ENCODE measurements at places on chromosomes 3 and 15.

DNA sequence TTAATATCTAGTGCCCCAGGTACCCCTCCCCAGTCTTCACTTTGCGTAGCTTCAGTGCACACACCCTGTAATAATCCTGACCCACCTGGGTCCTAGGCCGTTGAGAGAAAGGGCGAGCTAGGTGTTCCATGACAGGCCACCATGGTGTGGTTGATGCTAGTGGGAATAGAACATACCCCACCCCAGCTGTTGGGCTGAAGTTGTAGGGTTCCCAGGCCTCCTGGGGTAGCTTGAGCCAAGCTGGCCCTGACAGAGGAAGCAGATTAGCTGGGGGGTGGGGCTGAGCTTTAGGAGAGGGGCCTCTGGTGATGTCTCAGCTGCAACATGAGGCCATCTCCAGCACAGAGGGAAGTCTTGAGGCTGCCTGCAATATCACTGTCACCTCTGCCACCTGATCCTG is 40.5 kb downstream of the RAB11A start:
- DNase-seq = no peak

GRCh38 chr3:45599424-45599886 is 4.9 kb downstream of the LIMD1 start:
- DNase-seq = no peak

DNA sequence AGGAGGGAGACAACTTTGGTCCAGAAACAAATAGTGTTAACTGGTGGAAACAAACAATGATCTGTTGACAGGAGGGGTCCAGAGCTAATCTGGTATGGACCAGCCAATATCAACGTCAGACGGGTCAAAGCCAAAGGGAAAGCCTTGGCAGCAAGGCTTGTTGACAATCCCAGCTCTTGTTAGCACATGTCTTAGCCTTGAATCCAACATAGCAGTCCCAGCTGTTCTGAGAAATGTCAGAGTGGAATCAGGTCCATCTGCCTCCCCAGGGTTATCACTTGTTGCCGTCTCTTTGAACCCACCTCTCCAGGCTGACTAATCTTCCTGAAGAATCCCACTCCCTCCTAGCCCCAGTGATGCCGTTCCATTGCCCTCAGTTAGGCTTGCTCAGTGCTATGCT is 404.6 kb upstream of the MCTP2 start:
- no peak for DNase-seq

DNA sequence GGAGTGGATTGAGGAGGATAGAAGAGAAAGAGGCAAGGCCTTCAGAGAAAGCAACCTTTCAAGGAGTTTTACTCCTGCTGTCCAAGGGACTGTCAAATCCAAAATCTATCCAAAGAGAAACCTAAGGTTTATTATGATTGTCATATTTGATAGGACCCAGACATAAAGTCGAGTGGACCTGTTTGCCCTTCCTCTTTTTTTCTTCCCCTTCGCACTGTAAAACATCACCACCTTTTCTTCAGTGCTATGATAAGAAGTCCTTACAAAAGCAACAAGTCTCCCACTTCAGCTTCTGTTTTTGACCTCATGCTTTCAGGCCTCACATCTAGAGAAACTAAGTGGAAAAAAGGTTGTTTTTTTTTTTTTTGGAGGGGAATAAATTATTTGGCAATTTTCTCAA is 73.0 kb downstream of the TRPC1 start:
- no peak for DNase-seq

DNA sequence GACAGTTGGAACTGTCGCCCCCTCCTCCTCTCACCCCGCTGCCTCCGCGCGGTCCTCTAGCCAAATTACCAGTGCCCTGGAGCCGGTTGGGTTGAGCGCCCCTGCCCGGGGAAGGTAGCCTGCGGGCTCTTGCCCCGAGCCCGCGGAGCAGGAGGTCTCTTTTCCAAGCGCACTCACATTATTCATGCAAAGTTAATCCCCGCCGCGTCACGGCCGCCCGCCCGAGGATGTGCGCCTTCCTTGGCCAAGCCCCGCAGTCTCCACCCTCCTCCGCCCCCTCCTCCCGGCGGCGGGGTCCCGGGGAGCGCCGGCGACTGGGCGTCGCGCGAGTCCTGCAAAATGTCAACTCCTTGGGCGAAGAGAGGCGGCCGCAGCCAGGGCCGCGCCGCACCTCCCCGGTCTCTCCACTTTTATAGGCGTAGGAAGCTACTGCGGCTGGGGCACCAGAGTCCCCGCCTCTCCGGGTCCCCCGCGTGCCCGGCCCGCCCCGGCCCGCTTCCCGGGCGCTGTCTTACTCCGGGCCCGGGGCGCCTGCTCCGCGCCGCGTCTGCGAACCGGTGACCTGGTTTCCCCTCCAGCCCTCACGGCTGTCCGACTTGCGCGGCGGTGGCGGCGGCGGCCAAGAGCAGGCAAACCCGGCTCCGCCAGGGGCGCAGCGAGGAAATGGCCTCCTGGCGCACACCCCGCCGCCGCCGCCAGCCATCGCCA is at the start of gene THRB:
TSS of gene THRB (minus strand) at position 233 of the 708 bp plus-strand sequence.
- DNase-seq = no peak

GRCh38 chr15:100648951-100649350 is 46.6 kb downstream of the ASB7 start:
- no peak for DNase-seq

- no peak for DNase-seq
These were observed 655.2 kb upstream of the ADAMTS9 start for GRCh38 chr3:65343026-65343425.

DNA sequence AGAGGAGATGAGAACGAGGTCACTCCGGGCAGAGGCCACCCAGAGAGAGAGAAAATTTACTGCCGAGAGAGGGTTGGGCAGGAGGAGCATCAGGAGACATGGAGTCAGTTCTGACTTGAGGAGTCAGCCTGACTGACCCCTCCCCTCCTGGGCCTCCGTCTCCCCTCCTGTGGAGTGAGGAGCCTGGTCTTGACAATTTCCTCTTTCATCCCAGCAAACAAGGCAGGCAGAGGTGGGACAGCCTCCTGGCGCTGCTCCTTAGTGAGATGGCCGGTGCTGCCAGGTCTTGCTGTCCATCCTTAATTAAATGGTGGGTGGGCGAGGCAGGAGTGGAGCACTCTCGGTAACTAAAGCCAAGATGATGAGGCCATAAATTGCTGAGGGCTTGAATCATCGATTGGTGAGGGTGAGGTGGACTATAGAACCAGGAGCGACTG is 60.6 kb downstream of the CYP11A1 start:
- DNase-seq = no peak

GRCh38 chr3:181772166-181772565 is 60.4 kb downstream of the SOX2 start:
- DNase-seq = no peak

- DNase-seq = no peak
These were observed 49.1 kb upstream of the ABHD2 start for GRCh38 chr15:89039142-89039541.

- DNase-seq = no peak
These were observed 286.6 kb downstream of the PTPRG start for GRCh38 chr3:61847784-61848462.

- DNase-seq = no peak
These were observed 552.8 kb downstream of the NAALADL2 start for GRCh38 chr3:175411946-175412345.
